ENCODE measurements at places on chromosomes 4 and X. TPM values are rescaled to one million over a fixed set of nuclear protein-coding genes. Genes with fewer than 3 reads are reported as not detected.

GRCh38 chr4:60944060-60944459 is 256.1 kb upstream of the ADGRL3 start:
- H3K27ac ChIP-seq, result no peak overlapping the region
- DNase-seq, result no peak
- H3K36me3 ChIP-seq, result no peaks in the 10 kb centered on the region
- no peaks in the 10 kb centered on the region for H3K27me3 ChIP-seq
- H3K4me1 ChIP-seq, result no peaks in the 10 kb centered on the region
- H3K4me3 ChIP-seq, result no peak overlapping the region

DNA sequence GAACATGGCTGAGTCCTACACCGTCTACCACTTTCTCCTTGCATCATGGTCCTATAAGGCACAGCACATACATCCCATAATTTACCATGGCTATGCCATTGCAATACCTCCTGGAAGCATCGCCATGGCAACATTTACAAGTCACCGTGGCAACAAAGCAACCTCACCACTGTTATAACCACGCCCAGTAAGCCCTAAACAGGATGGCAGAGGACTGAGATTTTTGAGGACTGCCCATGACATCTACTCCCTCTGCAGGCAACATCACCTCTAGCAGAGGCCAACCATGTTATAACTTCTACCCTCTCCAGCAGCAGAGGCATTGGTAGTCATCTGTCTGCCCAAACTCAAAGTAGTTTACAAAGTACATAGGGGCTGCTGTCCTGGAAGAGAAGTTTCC is 29.7 kb downstream of the BCOR start:
- H3K4me3 ChIP-seq, result no peak overlapping the region
- no peak for DNase-seq
- no peak overlapping the region for H3K27ac ChIP-seq
- no peaks in the 10 kb centered on the region for H3K4me1 ChIP-seq

GRCh38 chr4:177246641-177247584 is 62.8 kb upstream of the NEIL3 start:
- H3K4me1 ChIP-seq, result no peaks in the 10 kb centered on the region
- no peak overlapping the region for H3K4me3 ChIP-seq
- H3K27me3 ChIP-seq, result no peaks in the 10 kb centered on the region
- H3K36me3 ChIP-seq, result no peaks in the 10 kb centered on the region
- no peak overlapping the region for H3K27ac ChIP-seq
- no peak for DNase-seq

GRCh38 chr4:165027762-165028402 is 3.9 kb upstream of the TRIM60 start:
- no peak for DNase-seq
- H3K27me3 ChIP-seq, result no peaks in the 10 kb centered on the region
- H3K4me3 ChIP-seq, result no peak overlapping the region
- H3K36me3 ChIP-seq, result no peaks in the 10 kb centered on the region
- no peaks in the 10 kb centered on the region for H3K4me1 ChIP-seq

GRCh38 chr4:27398631-27399310 is 538.1 kb downstream of the STIM2 start:
- H3K4me3 ChIP-seq, result no peak overlapping the region
- no peak for DNase-seq
- no peaks in the 10 kb centered on the region for H3K36me3 ChIP-seq

DNA sequence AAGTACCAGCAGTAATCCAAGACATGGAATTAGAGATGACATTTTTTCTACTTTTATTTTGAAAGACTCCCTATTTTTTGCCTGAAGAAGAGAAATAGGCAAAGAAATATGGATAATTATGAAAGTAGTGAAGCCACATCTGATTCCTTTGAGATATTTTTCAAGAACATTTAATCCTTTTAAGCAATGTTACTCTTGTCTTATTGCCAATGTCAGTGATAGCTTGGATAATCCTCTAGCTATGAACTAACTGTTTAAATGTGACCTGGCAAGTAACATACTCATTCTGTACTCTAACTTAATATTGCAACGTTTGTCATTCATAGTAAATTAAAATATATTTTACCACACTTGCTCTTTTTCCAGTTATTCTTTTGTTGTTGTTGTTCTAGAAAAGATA is 181.3 kb downstream of the VEGFC start:
- peaks cover 3% of the 10 kb centered on the region for H3K4me1 ChIP-seq
- no peak overlapping the region for H3K4me3 ChIP-seq
- H3K27me3 ChIP-seq, result no peaks in the 10 kb centered on the region
- no peak overlapping the region for H3K27ac ChIP-seq

- no peak overlapping the region for H3K27ac ChIP-seq
- no peaks in the 10 kb centered on the region for H3K4me1 ChIP-seq
- H3K4me3 ChIP-seq, result no peak overlapping the region
- DNase-seq, result no peak
- H3K36me3 ChIP-seq, result no peaks in the 10 kb centered on the region
These were observed 84.9 kb downstream of the RAB28 start for GRCh38 chr4:13399257-13399656.

DNA sequence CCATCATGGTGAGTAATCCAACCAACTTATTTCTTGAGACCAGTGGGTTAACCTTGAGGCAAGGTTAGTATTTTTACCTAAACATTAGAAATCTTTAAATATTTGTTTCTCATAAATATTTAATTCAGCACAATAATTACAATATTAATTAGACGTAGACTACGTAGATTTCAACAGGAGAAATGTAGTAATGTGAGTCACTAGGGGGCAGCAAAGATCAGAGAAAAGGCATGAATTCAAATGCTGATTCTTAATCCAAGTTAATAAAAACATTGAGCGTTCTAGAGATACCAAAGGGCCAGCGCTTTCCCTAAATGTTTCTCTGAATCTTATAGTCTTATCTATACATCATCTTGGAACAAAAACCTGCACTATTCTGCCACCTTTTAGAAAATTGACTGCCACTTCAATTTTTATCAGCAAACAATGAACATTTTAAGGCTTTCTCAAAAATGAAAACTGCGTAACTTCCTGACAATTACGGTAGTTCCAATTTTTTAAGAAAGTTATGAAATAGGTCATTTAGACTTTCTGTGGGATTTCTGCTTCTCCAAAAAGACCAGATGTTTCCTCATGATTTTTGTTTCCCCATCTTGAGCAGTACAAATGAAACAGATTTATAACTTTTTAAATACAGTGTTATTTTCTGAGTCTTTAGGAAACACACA is 180.7 kb downstream of the GASK1B start:
- H3K36me3 ChIP-seq, result no peaks in the 10 kb centered on the region
- H3K4me1 ChIP-seq, result no peaks in the 10 kb centered on the region
- H3K4me3 ChIP-seq, result peak overlapping the region; percentile 37
- peak; percentile 92 for DNase-seq
- peak overlapping the region; percentile 89 for H3K27ac ChIP-seq

DNA sequence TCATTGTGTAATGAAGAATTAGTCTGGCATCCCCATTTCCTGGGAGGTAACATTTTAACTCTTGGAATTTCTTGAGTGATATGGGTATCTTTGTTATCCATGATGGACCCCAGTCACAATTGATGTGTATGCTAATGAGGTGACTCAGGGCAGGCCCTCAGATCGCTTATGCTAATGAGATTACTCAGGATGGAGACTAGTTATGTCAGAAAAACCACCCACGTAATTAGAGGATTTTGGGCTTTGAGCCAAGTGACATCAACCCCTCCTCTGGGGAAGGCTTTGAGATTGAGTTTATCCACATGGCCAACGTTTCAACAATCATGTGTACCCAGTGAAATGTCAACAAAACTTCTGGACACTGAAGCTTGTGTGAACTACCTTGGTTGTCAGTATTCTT is 772.7 kb downstream of the STPG2 start:
- no peaks in the 10 kb centered on the region for H3K36me3 ChIP-seq
- H3K4me3 ChIP-seq, result no peak overlapping the region
- H3K4me1 ChIP-seq, result no peaks in the 10 kb centered on the region
- no peak overlapping the region for H3K27ac ChIP-seq
- no peak for DNase-seq
- H3K27me3 ChIP-seq, result no peaks in the 10 kb centered on the region

PF4V1 gene
- total RNA-seq, result not detected

- no peak overlapping the region for H3K27ac ChIP-seq
- no peak for DNase-seq
- no peaks in the 10 kb centered on the region for H3K36me3 ChIP-seq
- no peaks in the 10 kb centered on the region for H3K4me1 ChIP-seq
- H3K27me3 ChIP-seq, result no peaks in the 10 kb centered on the region
- H3K4me3 ChIP-seq, result no peak overlapping the region
These were observed 95.7 kb downstream of the PWWP3B start for GRCh38 chrX:106263817-106264216.

GRCh38 chr4:1855333-1856070 is 454 bp downstream of the LETM1 start:
- no peak for DNase-seq
- peak overlapping the region; percentile 87 for H3K27ac ChIP-seq
- no peaks in the 10 kb centered on the region for H3K27me3 ChIP-seq

- no peaks in the 10 kb centered on the region for H3K27me3 ChIP-seq
- no peaks in the 10 kb centered on the region for H3K4me1 ChIP-seq
- DNase-seq, result no peak
- no peak overlapping the region for H3K4me3 ChIP-seq
These were observed 239.0 kb upstream of the DIAPH2 start for GRCh38 chrX:96445531-96446065.

DNA sequence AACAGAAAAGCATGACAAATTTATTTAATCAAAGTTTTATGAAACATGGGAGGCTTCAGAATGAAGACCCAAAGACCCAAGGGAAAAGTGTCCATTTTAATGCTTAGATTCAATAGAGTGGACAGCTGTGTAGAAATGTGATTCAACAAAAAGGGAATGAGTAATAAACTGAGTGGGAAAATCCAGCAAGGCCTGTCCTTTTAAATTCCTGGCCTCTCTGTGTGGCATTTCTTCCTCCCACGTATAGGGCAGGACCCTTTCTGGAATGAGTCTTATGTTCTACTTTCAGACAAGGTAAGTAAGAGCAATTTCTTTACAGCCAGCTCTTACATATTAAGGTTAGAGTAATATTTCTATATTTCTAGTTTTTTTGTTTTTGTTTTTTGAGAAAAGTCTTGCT is 14.5 kb downstream of the AASDH start:
- DNase-seq, result no peak
- no peaks in the 10 kb centered on the region for H3K4me1 ChIP-seq
- H3K27ac ChIP-seq, result no peak overlapping the region
- no peaks in the 10 kb centered on the region for H3K36me3 ChIP-seq

HELQ gene
- 24.3 TPM for total RNA-seq

DNA sequence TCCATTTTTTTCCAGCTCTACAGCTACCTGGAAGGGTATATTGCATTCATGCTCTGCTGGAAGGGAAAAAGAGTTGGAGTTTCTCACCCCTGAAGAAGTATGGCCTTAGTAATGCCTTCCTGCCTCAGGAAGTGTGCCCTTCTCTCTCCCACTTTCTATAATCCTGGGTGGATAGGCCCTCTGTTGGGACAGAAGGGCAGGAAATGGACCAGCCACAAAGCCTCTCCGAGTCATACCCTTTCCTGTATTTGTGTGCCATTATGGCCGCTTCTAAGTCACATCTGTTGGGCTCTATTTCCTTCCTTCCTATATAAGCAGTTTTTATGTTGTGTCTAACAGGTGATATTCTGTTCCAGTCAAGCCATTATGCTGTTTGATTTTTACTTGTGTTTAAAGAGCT is 74.8 kb upstream of the SMARCA5 start:
- H3K36me3 ChIP-seq, result no peaks in the 10 kb centered on the region
- H3K4me1 ChIP-seq, result peaks cover 52% of the 10 kb centered on the region
- no peak overlapping the region for H3K27ac ChIP-seq
- DNase-seq, result no peak
- no peaks in the 10 kb centered on the region for H3K27me3 ChIP-seq
- no peak overlapping the region for H3K4me3 ChIP-seq

DNA sequence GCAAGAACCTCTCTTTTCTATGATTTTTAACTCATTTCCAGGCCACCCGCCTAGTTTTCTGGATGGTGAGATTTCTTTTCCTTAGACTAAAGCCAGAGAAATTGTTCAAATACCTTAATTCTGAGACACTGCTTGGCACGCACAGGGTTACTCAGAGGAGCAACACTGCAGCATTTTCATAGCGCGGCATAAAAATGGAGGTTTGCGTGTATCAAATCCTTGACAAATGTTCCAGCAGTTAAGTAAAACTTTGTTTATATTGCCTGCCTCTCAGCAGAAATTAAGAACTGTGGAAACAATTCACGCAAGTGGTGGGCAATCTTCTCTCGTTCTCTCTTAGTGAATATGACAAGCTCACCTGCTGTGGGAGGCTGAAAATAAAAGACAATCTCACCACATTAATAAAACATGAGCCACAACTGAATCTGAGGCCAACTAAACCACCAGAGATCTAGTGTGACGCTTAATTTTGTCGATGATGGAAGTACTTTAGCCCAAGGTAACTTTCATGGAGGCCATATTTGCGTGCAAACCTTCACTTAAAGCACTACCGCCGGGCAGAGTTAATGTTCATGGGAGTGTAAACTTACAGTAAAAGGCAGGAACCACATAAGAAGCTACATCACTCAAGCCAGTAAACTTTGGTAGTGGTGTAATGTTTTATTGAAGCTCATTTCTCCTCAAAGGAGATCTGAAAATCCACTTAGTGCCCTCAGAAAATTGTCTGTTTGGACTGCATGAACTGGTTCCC is 894.8 kb upstream of the EPHA5 start:
- H3K36me3 ChIP-seq, result no peaks in the 10 kb centered on the region
- no peaks in the 10 kb centered on the region for H3K27me3 ChIP-seq
- H3K27ac ChIP-seq, result no peak overlapping the region
- DNase-seq, result no peak

DNA sequence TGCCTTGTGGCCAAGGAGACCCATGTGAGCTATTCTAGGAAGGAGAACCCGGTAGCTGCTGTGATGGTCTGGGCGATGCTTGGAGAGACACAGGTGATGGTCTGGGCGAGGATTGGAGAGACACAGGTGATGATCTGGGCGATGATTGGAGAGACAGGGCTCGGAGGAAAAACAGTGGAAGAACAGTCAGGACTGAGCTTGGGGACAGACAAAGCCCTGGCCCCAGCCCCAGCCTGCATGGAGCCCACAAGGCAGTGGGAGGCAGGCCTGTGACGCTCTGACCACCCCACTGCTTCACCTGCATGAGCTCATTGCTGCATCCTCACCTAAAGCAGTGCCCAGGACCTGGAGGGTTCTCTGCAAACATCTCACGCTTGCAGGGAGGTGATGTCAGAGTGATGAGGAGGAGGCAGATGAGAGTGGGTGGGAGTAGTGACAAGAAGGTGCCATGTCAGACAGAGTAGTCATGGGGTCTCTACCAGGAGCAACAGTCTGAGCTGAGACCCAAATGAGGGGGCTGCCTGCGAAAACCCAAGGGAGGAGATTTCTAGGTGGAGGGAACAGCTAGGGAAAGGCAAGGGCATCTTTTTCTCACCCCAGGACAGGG is 35.9 kb upstream of the PSAPL1 start:
- H3K27ac ChIP-seq, result no peak overlapping the region
- no peaks in the 10 kb centered on the region for H3K36me3 ChIP-seq
- no peaks in the 10 kb centered on the region for H3K27me3 ChIP-seq

- no peak overlapping the region for H3K27ac ChIP-seq
- H3K27me3 ChIP-seq, result no peaks in the 10 kb centered on the region
- no peaks in the 10 kb centered on the region for H3K36me3 ChIP-seq
These were observed 155.6 kb downstream of the BTC start for GRCh38 chr4:74638689-74639088.

- H3K27me3 ChIP-seq, result no peaks in the 10 kb centered on the region
- DNase-seq, result no peak
- H3K36me3 ChIP-seq, result no peaks in the 10 kb centered on the region
- H3K4me1 ChIP-seq, result peaks cover 34% of the 10 kb centered on the region
- H3K4me3 ChIP-seq, result no peak overlapping the region
These were observed 31.2 kb downstream of the LGI2 start for GRCh38 chr4:24999392-25000089.

Data from tibial nerve (tissue), 4 donors.